ENCODE measurements at places on chromosomes 1 and 21.

GRCh38 chr1:154851392-154852177, 18.5 kb downstream of the KCNN3 start:
- H3K36me3 ChIP-seq: no peaks in the 10 kb centered on the region
- no peak overlapping the region for H3K4me3 ChIP-seq
- H3K4me1 ChIP-seq: peaks cover 11% of the 10 kb centered on the region

DNA sequence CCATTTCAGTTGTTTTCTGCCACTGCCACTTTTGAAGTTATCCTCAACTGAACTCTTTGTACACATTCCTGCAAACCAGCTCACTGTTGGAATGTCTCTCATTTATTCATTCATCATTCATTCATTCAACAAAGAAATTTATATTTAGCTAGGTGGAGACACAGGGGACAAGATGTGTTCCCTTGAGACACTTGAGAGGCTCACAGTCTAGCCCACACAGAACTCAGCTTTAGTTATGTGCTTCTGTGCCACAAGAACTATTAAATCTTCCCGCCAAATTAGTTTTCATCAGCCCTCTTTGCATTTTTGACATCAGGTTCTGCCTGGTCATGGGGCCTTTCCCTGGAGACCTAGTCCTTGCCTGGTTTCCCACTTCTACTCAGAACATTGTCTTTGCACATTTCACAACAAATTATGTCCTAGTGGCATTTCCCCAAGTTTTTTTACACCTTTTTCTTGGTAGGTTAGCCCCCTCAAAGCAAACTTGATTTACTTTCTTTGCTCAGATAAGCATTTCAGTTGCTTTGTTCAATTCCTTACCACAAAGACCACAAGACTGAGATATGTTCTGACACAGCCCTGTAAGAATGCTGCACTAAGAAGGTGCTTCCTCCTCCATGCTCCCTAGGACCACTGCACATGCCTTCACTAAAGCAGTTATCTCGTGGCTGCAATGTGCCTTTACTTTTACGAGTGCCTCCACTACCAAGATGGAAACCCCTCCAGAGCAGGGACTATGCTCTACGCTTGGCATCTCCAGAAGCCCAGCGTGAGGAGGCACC, 31.0 kb downstream of the ILDR2 start:
- peaks cover 25% of the 10 kb centered on the region for H3K27me3 ChIP-seq
- H3K27ac ChIP-seq: no peak overlapping the region
- H3K4me1 ChIP-seq: no peaks in the 10 kb centered on the region
- DNase-seq: no peak
- H3K36me3 ChIP-seq: no peaks in the 10 kb centered on the region

DNA sequence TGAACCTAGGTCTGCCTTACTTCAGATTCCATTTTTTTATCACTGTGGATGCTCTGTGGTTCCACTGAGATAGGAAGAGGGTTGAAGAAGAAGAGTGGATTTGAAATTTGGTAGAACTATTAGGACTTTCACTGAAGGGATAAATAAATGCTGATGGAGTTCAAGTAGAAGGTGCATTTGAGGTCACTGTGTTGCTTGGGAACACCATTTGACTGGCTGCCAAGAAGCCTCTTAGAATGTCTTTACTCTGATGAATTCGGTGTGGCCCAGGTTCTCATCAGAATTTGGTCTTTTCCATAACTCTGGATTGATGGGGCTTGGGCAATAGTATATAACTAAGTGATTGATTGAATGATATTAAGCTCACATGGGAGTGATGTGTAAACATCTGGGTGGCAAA, 11.9 kb downstream of the XPR1 start:
- H3K27me3 ChIP-seq: no peaks in the 10 kb centered on the region
- no peak overlapping the region for H3K4me3 ChIP-seq
- no peak for DNase-seq
- H3K4me1 ChIP-seq: peaks cover 11% of the 10 kb centered on the region

- no peaks in the 10 kb centered on the region for H3K36me3 ChIP-seq
- H3K27ac ChIP-seq: no peak overlapping the region
- peaks cover 11% of the 10 kb centered on the region for H3K4me1 ChIP-seq
- H3K4me3 ChIP-seq: no peak overlapping the region
These were observed 59.2 kb downstream of the CLSTN1 start for GRCh38 chr1:9764550-9764949.

GRCh38 chr1:53254011-53254640, 15.8 kb upstream of the MAGOH start:
- H3K27ac ChIP-seq: no peak overlapping the region
- no peaks in the 10 kb centered on the region for H3K4me1 ChIP-seq
- no peak overlapping the region for H3K4me3 ChIP-seq

- H3K4me3 ChIP-seq: no peak overlapping the region
- no peak overlapping the region for H3K27ac ChIP-seq
- no peaks in the 10 kb centered on the region for H3K36me3 ChIP-seq
- no peaks in the 10 kb centered on the region for H3K27me3 ChIP-seq
These were observed 550.1 kb downstream of the LTN1 start for GRCh38 chr21:28442624-28443023.

- H3K36me3 ChIP-seq: no peaks in the 10 kb centered on the region
- no peak for DNase-seq
- no peak overlapping the region for H3K27ac ChIP-seq
- H3K27me3 ChIP-seq: no peaks in the 10 kb centered on the region
- H3K4me1 ChIP-seq: no peaks in the 10 kb centered on the region
- no peak overlapping the region for H3K4me3 ChIP-seq
These were observed 77.5 kb upstream of the DNAJC6 start for GRCh38 chr1:65231718-65232330.
